ENCODE measurements at places on chromosomes 3 and 15. TPM values are rescaled to one million over a fixed set of nuclear protein-coding genes. Genes with fewer than 3 reads are reported as not detected.
A peak's percentile ranks its signal among the peaks of the same experiment; 100 is the strongest.

- peaks cover 28% of the 10 kb centered on the region for H3K36me3 ChIP-seq
- peak; percentile 22 for DNase-seq
- no peaks in the 10 kb centered on the region for H3K27me3 ChIP-seq
- peaks cover 41% of the 10 kb centered on the region for H3K4me1 ChIP-seq
- H3K4me3 ChIP-seq: no peak overlapping the region
- no peak overlapping the region for H3K27ac ChIP-seq
These were observed 9.5 kb downstream of the COPS2 start for GRCh38 chr15:49145651-49146609.

DNA sequence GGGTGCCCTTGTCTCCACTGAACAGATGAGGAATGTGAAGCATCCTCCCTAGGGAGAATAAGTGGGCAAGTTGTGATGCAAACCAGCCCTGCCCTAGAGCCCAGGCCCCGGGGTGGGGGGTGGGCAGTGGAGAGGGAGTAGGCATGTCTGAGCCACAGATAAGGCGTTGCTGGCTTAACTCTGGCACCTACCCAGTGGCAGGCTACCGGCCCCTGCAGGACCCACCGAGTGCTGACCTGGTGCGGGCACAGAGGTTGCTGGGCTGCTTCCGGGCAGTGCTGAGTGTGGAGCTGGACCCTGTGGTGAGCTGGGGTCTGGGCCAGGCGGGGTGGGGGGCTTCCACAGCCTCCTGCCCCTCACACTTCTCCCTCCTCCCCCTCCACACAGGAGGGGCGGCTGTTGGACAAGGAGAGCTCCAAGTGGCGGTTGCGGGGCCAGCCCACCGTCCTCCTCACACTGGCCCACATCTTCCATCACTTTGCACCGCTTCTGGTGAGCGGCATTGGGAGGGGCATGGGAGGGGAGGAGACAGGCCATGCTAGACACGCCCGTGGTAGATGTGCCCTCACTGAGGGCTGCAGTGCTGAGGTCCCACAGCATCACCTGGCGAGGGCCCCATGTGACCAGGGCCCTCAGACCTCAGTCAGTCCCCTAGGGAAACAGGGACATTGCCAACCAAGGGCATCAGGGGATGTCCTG, 10.1 kb downstream of the RNF123 start:
- H3K4me1 ChIP-seq: no peaks in the 10 kb centered on the region
- H3K4me3 ChIP-seq: no peak overlapping the region
- peaks cover 2% of the 10 kb centered on the region for H3K36me3 ChIP-seq
- DNase-seq: no peak

GRCh38 chr3:150172356-150172755, 201.7 kb upstream of the PFN2 start:
- H3K27me3 ChIP-seq: peaks cover 10% of the 10 kb centered on the region
- DNase-seq: no peak
- no peaks in the 10 kb centered on the region for H3K36me3 ChIP-seq
- no peaks in the 10 kb centered on the region for H3K4me1 ChIP-seq
- no peak overlapping the region for H3K4me3 ChIP-seq

GRCh38 chr15:63351170-63351569, 30.5 kb downstream of the CA12 start:
- H3K27ac ChIP-seq: no peak overlapping the region
- H3K4me1 ChIP-seq: no peaks in the 10 kb centered on the region
- H3K4me3 ChIP-seq: no peak overlapping the region

DNA sequence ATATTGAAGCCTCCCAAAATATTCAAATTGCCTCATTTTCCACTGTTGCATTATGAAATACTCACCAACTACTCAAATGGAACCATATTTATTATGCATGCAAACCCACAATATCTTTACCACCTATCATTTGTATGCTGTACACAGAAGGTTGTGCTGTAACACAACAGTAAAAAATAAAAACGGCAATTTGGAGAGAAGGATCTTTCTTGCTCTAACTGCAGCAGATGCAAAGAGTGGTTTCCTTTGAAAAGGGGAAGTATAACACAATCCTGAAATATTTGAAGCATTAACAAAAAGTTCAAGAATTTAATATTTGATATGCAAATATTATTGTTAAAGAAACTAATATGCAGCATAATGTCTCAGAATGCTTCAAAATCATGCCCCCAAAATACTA, 244.5 kb upstream of the SUCLG2 start:
- no peak overlapping the region for H3K4me3 ChIP-seq
- H3K27me3 ChIP-seq: no peaks in the 10 kb centered on the region
- no peak for DNase-seq
- no peaks in the 10 kb centered on the region for H3K36me3 ChIP-seq

GRCh38 chr3:62798000-62798399, 77.2 kb downstream of the CADPS start:
- H3K27me3 ChIP-seq: no peaks in the 10 kb centered on the region
- no peak for DNase-seq
- H3K4me3 ChIP-seq: no peak overlapping the region
- no peak overlapping the region for H3K27ac ChIP-seq
- no peaks in the 10 kb centered on the region for H3K4me1 ChIP-seq

The MAGI1 gene
- 0.24 TPM for total RNA-seq

The SH2D7 gene
- not detected for total RNA-seq

The ST3GAL6 gene
- not detected for total RNA-seq

The RTP1 gene
- total RNA-seq: not detected
